Stimulated activated CD4-positive, alpha-beta T cell treated with anti-CD3 and anti-CD28 coated beads, Interleukin-1b, Interleukin-23, amount 100 ng/mL, for 1 hour (primary cell): ENCODE measurements at places on chromosomes 7 and 10.

DNA sequence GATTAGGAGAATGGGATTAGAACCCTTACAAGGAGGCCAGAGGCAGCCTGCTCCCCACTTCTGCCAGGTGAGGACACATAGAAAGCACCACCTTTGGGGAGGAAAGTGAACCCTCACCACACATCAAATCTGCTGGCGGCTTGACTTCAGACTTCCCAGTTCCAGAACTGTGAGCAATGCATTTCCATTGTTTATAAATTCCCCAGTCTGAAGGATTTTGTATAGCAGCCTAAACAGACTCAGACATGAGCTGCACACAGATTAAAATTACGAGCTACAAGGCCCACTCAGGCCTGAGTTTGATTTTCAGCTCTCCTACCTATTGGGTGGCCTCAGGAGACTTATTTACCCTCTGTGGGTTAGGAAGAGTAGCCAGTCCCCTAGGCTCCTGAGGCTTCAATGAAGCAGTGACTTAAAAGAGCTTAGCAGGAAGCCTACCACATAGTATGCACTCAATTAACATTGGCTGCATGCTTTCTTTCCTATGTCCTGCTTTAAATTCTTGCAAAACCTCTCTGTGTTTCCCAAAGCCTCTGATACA, 350.7 kb upstream of the ZMIZ1 start:
- no peak for DNase-seq

DNA sequence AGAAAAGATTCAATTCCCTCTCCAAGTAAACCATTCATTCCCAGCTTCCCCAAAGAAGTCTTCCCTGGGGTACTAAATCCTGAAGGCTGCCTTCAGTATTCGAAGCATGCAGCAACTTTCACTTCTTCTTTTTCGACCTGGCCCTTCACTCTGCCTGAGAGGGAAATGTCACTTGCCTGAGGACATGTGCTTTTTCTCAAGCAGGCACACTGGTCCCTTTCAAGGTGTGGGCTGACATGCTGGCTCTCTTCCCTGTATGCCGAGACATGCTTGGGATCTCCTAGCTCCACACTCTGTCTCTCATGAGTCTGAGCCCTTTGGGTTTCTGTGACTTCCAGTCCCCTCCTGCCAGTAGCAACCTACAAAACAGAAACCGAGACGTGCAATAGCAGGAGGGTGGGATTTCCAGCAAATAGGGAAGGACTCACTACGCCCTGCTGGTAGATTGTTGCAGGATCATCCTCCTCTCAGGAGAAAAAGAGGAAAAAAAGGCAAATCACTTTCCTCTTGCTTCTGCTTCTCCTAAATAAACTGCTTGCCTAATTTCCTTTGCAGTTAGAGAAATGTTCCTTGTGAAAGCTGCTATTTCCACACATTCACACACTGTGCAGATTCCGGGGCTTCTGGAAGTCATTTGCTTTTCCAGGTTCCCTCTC, 33.5 kb downstream of the FIGNL1 start:
- no peak for DNase-seq

DNA sequence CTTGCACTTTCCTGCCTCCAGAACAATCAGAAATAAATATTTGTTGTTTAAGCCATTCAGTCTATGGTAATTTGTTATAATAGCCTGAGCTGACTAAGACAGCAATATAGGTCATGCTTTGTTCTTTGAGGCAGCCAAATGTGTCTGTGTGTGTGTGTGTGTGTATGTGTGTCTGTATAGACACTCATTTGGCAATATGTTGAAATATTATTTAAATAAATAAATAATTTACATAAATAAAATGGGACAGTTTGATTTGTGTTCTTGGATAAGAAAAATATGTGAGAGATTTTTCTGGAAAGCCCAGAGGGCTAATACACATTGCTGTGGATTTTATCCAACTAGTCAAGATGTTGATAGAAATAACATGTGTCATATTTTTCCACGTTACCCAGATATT, 140.2 kb downstream of the PTN start:
- no peak for DNase-seq

- no peak for DNase-seq
These were observed 694.5 kb downstream of the LRMDA start for GRCh38 chr10:76125900-76126299.

GRCh38 chr7:70679661-70680060, 452.3 kb upstream of the GALNT17 start:
- no peak for DNase-seq

- DNase-seq = no peak
These were observed 462.5 kb downstream of the TNS3 start for GRCh38 chr7:47119261-47119865.
